ENCODE measurements at places on chromosomes 3 and 15.
A peak's percentile ranks its signal among the peaks of the same experiment; 100 is the strongest.

DNA sequence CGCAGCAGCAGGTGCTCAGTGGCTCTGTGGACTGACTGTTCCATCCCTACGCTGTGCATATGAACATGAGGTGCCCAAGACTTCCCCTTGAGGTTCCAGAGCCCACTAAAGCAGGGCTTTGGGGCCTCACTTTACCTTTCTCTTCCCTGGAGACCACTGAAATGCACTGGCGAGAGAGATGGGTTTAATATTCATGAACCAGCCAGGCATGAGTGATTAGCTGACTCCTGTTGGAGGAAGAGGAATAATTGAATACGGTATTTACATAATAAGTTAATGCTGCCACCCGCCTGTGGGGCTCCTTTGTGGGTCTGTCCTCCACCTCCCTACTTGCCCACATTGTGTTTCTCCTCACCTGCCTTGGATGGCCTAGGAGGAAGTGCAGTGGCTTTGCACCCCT lies 263.4 kb downstream of the TLE3 start:
- DNase-seq, result no peak

- DNase-seq, result no peak
These were observed 1.9 kb upstream of the THBS1 start for GRCh38 chr15:39578851-39579486.

- no peak for DNase-seq
These were observed 3.1 kb downstream of the STAG1 start for GRCh38 chr3:136749091-136749490.

DNA sequence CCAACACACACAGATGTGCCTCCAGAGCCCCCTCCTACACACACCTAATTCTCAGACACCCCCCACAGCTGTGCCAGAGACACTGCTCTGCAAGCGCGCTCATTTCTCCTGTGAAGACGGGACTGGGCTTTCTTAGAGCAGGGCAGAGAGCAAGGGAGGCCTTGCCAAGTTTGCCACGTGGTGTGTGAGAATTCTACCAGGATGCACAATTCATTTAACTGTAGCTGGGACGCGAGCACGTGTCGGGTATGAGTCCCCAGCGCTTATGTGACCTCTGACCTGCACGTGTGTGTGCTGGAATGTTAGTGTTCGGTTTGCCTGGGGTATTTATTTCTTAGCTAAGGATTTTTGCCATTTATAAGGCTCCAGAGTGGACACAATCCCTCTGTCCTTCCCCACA lies 37.0 kb downstream of the FEM1B start:
- DNase-seq, result no peak

DNA sequence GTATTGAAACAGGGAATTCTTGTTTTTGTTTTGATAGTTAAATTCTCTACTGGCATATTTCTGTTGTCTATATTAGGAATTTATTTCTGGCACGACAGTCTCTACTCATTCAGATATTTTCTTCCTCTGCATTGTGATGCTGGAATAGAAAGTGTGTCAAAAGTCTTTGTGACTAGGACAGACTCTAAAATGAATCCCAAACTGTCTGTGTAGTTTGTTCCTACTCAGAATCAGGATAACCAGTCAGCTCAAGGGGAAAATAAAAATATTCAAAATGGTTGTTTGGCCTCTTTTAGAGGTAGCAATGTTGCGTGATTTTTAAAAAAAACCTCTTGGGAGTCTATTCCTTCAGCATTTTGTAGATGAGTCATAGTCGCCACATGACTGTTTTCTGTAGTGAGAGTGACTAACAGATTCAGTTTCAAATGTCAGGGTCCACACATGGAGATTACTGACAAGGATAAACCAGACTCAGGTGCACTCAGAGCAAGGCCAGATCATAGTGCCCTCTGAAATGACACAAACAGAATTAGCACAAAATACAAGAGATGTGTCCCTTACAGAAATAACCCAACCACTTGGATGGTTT lies 13.1 kb downstream of the SLC7A14 start:
- no peak for DNase-seq

DNA sequence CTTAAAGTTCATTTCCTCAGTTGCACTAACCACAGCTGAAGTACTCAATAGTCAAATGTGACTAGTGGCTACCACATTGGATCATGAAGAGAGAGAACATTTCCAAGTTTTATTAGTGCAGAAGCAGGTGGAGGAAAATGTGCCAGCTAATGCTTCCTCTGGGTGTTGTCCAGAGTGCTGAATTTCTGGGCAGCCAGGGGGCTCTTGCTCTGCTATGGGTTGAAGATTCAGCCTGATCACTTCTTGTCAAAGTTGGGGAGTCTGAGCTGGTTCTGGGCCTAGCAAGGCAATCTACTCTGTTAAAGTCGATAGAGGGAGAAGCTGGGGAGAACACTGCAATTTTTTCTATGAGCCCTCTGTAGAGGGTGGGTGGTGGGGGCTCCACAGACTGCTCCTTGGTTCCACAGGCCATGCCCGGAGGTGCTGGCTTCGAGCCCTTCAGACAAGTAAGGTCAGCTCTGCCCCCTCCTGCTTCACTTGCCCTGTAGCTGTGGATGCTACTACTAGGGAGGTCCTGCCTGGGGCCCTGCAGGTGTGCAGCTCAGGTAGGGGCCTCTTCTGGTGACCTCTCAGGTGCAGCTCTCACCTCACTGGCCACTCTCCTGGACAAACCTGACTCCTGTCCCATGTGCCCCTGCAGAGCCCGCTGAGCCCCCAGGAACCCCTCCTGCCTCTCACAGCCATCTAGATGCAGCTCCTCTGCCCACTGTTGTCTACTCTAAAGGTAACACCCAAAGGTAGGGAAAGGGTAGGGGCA lies 8.2 kb downstream of the ALG3 start:
- DNase-seq, result no peak

DNA sequence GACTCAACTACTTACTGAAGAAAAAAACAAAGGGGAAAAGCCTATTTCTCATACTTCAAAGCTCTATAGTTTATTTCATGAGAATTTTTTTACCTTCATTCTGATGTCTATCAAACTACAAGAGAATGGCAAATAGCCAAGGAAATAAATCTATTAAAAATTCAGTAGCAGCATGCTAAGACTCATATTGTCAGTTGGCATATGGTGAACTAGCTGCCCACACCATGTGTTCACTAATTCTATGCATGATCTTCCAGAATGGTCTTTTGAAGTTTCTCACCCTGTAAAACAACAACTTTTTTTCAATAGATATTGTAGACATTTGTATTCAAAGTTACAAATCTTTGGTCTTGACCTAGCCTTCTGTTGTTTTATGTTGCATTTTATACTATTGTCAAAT lies 386.2 kb downstream of the RSL24D1 start:
- DNase-seq, result no peak

- DNase-seq, result no peak
These were observed 3.2 kb upstream of the SCG3 start for GRCh38 chr15:51678096-51678495.

DNA sequence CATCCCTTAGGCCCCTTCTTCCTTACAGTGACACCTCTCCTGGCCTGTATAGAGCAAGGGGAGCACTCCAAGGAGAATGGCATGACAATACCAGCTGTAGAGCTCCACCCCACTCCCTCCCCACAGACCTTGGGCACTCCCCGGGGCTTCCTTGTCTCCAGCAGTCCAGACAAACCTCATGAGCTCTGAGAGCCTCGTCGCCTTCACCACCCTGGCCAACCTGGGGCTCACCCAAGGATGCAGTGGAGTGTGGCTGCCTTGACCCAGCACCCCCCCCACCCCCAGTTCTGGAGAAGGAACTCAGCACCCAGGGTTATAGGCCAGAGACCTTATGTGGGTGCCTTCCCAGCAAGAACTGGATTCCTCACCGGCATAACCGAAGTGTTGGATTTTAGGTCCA lies 7.4 kb upstream of the SLCO2A1 start:
- DNase-seq, result peak; percentile 7

DNA sequence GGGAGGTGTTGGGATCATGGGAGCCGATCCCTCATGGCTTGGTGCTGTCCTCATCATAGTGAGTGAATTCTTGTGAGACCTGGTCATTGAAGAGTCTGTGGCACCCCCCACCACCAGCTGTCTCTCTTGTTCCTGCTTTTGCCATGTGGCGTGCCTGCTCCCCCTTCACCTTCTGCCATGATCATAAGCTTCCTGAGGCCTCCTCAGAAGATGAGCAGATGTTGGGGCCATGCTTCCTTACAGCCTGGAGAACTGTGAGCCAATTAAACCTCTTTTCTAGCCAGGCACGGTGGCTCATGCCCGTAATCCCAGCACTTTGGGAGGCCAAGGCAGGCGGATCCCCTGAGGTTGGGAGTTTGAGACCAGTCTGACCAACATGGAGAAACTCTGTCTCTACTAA lies 37.0 kb upstream of the CGNL1 start:
- no peak for DNase-seq

DNA sequence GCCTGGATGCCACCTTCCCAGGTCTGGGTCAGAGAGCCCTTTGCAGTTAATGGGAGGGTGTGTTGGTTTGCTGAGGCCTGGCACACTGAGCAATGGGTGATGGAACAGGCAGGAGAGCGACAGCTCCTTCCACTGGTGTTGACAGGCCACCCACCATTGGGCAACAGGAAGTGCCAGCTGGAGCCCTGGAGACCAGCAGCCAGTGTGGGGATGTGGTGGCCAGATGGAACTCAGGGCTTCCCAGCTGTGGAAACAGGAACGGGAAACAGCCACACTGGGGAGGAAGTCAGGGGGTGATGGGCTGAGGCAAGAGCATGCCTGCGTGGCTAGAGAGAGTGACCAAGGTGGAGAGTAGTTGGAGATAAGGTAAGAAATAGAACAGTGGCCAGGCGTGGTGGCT lies 9.3 kb downstream of the PSTPIP1 start:
- DNase-seq, result peak; percentile 86

GRCh38 chr3:188937389-188937788 lies 234.4 kb upstream of the TPRG1 start:
- DNase-seq, result no peak

DNA sequence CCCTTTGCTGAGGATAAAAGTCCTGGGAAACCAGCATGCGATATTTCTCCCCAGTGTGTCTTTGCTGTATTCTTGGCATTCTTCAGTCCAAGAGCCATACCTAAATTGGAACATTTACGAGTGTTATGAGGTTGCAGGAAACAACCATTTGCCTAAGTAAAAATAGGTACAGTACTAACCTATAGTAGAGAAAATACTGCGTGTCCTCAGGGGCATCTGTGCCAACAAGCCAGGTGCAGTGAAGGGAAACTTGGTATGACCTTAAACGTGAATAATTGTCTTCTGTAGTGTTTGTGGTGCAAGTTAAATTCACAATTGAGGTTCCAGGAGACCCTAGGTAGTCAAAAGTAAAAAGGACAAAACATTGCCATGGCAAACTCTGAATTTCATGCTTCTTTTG lies 12.2 kb downstream of the IL5RA start:
- DNase-seq, result no peak

DNA sequence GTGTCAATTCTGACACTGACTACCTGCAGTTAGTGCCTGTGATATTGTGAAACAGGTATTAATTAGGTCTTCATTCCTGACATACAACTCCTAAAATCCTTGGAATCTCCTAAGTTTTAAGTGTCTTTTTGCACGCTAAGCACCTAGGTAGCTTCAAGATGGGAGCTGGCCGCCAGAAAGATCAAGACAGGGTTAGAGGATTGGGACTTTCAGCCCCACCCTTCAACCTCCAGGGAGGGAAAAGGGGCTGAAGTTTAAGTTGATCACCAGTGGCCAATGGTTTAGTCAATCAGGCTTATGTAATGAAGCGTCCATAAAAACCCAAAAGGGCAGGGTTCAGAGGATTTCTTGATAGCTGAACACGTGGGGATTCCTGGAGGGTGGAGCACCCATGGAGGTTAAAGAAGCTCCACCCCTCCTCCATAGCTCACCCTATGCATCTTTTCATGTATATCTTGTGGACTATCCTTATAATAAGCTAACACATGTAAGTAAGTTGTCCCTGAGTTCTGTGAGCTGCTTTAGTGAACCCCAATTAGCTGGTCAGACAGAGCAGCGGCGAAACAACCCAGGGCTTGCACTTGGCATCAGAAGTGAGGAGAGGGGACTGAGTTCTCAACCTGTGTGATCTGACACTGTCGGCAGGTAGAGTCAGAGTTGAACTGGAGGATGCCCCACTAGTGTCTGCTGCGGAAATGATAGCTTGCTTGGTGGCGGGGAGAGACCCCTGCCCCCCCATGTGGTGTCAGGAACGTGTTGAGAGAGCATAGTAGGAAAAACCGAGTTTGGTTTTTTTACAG lies 12.8 kb upstream of the SRP14 start:
- no peak for DNase-seq

All from upper lobe of left lung (tissue), 6 donors.